ENCODE measurements at places on chromosomes 16 and 17.

DNA sequence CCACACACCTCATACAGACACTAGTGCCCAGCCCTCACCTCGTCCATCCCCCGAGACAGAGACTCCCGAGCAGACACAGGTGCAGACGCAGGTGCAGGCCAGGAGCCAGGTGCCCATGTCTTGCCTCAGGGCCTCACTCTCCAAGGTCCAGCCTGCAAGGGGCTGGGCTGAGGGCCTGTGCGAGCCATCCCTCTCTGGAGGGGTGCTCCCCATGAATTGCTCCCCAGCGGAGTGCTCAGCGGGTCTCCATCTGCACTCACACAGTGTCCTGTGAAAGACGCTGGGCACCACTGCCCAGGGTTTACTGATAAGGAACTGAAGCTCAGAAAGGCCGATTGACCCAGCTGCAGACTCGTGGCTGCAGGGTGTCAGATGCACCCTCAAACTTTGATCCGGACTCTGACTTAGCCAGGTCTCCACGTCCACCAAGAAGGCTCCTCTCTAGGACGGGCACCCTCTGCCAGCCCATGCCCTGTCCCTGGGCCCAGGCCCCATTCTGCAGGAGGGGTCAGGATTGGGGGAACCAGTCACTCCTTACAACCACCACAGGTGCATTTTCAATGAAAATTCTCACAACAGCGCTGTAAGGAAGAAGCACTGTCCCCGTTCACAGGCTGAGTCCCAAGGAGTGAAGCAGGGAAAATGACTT, 16.9 kb downstream of the POLR3K start:
- no peak for DNase-seq

DNA sequence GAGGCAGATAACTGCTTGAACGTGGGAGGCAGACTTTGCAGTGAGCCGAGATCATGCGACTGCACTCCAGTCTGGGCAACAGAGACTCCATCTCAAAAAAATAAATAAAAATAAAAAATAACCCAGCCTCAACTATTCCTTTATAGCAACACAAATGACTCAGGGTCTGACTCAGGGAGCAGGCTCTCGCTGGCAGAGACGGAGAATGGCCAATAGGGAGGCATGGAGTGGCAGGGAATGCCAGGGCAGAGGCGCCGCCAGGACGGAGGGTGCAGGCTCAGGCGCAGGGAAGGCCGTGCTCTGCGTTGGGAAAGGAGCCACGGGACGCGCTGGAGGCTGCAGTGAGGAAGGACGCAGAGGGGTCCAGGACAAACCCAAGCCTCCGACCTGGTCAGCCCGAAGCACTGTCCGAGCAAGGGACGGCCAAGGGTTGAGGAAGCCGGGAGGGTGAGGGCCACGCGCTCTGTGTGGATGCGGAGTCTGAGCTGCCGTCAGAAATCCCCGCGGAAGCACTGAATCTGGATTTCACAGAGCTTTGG, 40.3 kb downstream of the PKD1 start:
- no peak for DNase-seq

GRCh38 chr16:10827691-10828341, 9.2 kb upstream of the TVP23A start:
- no peak for DNase-seq

DNA sequence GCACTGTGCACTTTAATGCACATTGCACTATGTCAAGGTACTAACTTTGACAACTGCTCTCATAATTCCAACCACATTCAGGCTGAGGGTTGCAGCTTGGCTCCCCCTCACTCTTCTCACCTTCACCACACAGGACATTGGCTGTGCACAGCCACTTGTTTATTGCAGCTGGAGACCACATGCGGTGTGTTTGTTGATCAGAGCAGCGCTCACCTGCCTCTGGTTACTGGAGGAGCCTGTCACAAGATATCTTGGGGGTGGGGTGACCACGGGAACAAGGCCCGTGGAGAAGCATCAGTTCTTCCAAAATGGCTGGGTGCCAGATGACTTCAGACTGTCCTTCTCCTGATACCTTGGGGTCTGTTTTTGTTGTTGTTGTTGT, 10.6 kb upstream of the CCL5 start:
- DNase-seq, result peak; percentile 11

DNA sequence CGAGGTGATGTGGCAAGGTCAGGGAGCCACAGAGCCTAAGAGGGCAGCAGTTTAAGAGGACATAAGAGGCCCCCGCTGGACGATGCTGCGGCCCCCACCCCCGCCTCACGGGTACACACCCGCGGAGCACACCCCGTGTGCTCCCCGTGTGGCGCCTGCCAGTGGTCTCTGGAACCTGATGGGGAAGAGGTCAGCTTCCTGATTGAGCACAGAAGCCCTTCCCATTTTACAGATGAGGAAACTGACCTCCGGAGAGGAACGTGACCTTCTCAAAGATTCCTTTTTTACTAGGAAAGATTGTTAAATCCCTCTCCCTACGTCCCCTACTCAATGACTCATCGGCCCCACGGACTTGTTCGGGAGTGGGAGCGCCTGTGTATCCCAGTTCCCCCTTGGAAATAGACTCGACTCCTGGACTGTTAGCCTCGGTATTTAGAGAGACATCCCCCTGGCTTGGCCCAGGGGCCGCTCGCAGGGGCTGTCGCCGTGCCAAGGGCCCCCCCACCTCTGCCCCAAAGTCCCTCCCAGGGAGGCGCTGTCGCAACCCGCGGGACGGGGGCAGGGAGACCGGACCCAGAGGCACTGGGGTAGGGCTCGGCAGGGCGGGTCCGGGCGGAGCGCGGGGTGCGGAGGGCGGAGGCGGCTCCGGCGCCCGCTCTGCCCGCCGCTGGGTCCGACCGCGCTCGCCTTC, at the start of gene ABCC3:
ABCC3 (plus strand) TSS at position 658 of the 691 bp plus-strand sequence. CDS start 56 bp downstream, outside the sequence.
- DNase-seq, result peak; percentile 5

DNA sequence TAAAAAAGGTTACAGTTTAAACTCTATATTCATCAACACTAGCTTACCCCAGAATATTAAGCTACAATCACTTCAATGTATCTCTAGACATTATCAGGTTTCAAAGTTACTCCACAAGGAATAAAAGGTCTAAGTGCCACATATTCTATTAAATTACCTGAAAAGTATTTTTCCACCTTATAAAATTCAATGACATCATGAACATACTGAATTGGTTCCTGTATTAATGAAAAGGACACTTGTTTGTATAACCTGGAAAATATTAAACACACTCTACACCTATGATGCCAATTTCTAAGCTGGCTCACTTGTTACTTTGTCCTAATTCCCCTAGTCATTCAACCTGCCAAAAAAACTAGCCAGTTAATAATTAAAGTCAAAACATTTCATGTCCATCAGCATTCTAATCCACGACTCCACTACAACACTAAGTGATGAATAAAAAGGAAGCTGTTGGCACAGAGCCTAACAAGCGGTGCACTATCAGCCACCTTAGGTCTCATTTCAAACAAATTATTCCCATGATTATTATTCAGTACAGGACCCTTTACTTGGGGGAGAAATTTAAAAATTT, 12.2 kb downstream of the MED13 start:
- peak; percentile 55 for DNase-seq

GRCh38 chr17:50057521-50057991, 1.6 kb downstream of the ITGA3 start:
- no peak for DNase-seq

DNA sequence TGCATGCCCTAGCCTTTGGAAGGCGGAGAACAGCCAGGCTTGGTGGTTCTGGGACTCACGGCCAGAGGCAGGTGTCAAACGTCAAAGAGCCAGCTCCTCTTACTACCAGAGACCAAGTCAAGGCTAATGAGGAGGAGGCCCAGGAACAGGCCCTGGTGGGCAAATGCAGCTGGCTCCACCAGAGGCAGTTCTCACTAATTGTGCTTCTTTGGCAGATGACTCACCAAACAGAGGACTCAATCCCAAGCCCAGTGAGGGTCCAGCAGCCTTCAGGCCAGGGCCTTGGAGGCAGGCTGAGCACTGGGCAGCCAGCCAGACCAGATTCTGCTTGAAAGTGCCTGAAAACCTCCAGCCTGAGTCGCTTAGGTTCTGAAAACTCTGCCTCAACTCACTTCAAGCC, 336.5 kb upstream of the CDH5 start:
- no peak for DNase-seq

GRCh38 chr16:10339777-10340732, 45.8 kb upstream of the ATF7IP2 start:
- DNase-seq, result no peak

DNA sequence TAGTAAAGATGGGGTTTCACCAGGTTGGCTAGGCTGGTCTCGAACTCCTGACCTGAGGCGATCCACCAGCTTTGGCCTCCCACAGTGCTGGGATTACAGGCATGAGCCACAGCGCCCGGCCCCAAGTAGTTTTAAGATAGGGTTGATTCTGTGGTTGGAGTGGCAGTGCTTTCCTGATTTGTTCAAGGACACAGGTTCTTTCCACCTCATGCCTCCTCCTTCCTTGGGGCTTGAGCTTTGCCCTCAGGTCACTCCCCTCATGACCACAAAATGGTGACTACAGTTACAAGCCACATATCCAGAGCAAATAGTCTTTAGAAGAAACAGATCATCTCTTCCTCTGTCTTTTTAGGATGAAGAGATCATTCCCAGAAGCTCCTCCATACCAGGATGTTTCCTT, 25.3 kb upstream of the SMURF2 start:
- no peak for DNase-seq

DNA sequence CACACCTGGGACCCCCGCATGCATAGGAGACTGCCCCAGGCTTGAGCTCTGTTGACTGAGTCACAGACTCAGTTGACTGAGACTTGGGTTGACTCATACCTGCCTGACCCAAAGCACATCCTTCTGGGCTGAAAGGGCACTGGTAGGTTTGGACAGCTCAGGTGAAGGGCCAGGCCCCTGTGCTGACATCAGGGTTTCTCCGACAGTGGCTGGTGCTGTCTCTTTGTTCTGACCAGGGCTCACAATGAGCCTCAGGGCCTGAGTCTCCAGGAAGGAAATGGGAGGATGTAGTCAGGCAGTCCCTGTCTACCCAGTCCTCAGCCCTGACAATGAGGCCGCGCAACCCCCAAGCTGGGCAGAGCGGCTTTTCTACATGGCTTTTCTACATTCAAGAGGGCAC, 6.5 kb downstream of the SPNS2 start:
- DNase-seq, result no peak

DNA sequence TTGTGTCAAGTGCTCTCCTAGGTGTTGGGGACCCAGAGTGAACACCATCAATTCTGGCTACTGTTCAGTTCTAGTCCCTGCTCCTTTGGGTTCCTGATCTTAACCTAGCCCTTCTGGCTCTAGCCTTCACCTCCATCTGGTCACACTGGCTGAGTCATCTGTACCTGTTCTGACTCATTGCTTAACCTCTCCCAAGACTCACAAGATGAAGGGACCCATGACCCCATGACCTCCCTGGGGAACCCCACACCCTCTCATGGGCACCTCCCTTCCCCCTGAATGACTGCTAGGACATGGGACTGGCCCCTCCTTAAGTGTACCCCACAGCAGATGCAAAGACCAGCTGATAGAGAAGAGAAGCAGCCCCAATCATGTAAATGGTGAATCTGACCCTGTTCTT, 345.8 kb upstream of the CDH5 start:
- DNase-seq, result no peak

DNA sequence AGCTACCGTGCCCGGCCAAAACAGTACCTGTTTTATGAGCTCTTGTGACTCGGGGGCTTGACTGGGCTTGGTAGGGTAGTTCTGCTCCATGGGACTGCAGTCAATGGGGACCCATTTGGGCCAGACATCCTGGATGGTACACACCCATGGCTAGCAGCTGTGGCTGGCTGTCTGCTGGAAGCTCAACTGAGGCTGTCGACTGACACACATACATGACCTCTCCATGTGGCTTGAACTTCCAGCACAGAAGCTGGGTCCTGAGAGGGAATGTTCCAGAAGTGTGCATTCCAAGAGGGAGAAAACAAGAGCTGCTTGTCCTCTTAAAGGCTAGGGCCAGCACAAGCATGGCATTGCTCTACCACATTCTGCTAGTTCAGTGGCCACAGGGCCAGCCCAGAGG, 14.9 kb upstream of the NKD1 start:
- no peak for DNase-seq

DNA sequence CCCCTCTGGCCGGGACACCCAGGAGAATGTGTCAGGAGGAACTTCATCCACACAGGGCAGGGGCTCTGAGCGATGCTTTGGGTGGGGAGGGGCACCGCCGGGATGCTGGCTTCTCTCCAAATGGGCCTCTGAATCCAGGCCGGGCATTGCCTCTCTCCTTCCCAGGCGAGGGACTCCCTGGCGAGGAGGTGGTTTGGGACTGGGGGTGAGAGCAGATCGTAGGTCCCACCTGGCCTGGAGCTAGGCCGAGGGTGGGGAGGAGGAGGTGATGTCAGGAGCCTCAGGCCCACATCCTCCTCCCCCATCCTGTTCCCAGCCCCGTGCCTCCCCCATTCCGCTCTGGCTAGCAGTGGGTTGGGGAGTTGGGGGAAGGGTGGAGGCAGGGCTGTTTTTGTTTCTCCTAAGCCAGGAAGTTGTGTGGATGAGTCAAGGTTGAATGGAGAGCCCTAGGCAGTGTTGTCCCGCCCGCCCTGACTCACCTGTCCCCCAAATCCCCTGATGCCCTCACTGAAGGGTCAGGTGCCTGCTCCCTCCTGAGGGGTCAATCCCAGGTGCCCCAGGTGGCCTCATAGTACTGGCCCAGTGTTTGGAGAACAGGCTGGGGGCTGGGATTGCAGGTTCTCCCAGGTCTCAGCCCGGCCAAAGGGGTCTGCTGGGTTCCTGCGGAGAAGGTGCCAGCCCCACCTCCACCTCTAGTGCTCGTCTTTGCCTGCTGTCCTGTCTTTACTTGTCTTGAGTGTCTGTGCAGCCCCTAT, 2.8 kb downstream of the GRB7 start:
- DNase-seq, result no peak

DNA sequence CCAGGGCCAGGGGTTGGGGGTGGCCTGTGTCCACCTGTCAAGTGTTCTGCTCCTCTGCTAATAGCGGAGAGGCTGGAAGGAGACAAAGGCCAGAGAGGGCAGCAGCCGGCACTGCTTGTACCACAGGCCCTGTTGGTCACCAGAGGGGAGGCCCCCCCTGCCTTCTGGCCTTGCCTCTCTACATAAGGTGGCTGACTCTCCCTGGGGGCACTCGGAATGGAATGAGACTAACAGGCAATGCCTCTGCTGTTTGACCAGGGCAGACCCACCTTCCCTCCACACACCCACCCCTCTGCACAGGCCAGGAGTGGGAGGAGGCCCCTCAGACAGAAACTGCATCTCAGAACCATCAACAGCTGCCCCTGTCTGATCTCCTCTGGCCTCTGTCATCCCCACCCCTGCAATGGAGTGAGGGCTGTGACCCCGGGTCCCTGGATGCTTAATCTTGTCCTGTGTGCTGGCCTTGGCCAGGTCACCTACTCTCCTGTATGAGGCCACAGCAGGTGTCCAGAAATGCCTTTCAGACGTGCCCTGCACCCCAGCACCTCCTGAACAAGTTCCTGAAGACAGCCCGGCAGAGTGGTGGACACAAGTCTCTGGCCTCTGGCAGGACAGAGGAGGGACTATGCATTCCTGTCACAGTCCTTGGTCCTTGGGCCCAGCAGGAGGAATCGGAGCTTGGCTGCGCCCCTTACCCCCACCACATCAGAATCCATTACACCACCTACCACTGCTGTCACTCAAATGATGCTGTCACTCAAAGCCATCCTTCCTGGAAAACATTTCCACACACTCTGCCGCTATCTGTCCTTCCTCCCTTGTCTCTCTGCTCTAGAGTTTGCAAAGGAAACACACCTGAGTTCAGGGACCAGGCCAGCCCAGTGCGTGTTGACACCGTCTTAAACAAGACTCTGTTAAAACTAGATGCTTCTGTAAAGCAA, 107.5 kb upstream of the ZNF750 start:
- DNase-seq, result no peak

Measured in NCI-H1105 treated with DMSO at 0.1 percent for 48 hours (cell line).